ENCODE measurements at places on chromosomes 1 and 21.

- DNase-seq: no peak
These were observed 65.6 kb upstream of the RPL11 start for GRCh38 chr1:23625929-23626535.

- no peak for DNase-seq
These were observed 117.6 kb downstream of the WDR3 start for GRCh38 chr1:118047006-118047649.

DNA sequence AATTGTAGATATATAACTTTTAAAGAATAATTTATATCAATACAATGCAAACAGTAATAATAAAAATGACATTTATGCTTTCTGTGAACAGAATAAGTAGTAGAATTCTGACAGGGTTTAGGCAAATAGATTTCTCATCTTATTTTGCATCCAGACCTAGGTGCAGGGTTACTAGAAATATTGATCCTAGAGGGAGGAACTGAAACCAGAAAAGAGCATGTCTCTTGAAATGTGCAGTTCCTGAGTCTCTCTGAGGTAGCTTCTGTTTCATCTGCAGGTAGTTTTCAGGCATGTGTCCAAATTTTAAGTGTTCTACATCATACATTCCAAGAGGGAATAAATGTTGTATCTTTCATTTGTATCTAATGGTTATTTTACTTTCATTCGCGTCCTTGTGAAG, 631.9 kb upstream of the ADGRL4 start:
- DNase-seq: no peak

- DNase-seq: no peak
These were observed 80.3 kb downstream of the ROR1 start for GRCh38 chr1:63854091-63854490.

DNA sequence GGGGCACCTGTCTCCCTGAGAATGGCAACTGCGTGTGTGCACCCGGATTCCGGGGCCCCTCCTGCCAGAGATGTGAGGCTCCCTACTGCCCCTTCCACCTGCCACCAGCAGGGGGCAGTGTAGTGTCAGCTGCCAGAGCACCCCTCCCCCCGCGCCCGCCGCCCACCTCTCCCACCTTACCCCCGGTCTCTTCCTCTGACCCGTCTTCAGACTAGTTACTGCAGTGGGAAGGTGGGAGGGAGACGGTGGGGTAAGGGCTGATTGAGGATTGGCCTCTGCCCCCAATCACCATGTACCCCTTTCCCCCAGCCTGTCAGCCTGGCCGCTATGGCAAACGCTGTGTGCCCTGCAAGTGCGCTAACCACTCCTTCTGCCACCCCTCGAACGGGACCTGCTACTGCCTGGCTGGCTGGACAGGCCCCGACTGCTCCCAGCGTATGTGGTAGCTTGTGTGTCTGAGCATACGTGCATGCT, 10.1 kb upstream of the LRRC71 start:
- DNase-seq: no peak

DNA sequence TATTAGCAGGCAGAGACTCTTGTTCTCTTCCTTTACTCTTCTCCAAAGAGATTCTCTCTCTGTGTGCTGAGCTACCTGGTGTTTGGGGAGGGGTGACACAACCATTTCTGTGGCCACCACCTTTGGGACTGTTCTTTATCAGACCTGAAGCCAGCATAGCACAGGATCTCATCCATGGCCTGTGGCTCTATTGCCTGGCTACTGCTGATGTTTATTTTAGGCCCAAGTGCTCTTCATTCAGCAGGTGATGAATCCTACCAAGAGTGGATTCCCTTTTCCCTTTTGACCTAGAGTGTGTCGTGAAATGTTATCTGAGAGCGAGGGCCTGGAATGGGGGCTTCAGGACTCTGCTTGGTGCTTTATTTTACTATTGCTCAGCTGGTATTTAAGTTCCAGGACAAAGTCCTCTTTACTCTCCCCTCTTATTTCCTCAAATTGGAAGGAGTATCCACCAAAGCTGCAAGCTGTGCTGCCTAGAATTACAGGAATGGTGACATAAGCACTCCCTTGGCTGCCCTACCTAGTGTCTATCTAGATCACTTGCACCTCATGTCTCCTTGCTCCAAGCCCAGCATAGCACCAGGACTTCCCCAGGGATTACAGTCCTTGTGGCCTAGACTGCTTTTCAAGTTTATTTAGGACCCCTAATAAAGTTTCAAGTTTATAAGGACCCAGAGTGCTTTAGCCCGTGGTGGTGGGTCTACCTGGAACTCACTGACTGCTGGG, 94.7 kb upstream of the GPR52 start:
- DNase-seq: no peak

DNA sequence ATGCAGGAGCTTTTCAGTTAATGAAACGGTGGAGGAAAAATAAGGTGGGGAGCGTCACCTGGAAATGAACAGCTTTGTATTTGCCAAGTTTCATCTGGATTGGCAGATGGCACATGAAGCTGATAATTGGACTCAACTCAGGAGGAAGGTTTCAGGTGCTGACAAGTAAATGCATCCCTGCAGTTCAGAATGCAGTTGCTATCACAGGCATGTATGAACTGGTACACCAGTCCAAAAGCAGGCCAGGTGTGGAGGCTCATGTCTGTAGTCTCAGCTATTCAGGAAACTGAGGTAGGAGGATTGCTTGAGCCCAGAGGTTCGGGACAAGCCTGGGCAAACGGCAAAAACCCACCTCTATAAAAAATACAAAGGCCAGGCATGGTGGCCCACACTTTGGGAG, 15.5 kb downstream of the DEGS1 start:
- no peak for DNase-seq

DNA sequence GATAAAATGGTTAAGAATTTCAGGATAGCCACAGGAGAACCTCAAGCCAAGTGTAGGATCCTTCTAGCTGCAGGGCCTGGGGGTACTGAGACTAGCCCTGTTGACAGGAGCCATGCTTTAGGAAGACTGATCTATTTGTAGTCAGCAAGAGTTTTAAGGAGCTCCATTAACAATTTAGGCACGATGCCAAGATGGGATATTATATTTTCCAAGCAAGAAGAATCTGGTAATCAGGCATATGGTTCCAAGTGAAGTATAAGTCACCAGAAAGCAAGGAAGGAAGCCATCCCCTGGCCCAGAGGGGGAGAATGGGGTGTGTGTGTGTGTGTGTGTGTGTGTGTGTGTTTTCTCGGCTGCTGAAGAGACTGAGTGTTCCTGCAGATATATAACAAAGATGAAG, 7.0 kb downstream of the IFNAR2 start:
- no peak for DNase-seq

All from cortex of kidney (tissue), 1 donor.